Hematopoietic multipotent progenitor cell treated with erythropoietin and hydrocortisone succinate and interleukin-3 and kit ligand, for 8 days (in vitro differentiated cells): ENCODE measurements at places on chromosomes 16 and 17.
A peak's percentile ranks its signal among the peaks of the same experiment; 100 is the strongest.

DNA sequence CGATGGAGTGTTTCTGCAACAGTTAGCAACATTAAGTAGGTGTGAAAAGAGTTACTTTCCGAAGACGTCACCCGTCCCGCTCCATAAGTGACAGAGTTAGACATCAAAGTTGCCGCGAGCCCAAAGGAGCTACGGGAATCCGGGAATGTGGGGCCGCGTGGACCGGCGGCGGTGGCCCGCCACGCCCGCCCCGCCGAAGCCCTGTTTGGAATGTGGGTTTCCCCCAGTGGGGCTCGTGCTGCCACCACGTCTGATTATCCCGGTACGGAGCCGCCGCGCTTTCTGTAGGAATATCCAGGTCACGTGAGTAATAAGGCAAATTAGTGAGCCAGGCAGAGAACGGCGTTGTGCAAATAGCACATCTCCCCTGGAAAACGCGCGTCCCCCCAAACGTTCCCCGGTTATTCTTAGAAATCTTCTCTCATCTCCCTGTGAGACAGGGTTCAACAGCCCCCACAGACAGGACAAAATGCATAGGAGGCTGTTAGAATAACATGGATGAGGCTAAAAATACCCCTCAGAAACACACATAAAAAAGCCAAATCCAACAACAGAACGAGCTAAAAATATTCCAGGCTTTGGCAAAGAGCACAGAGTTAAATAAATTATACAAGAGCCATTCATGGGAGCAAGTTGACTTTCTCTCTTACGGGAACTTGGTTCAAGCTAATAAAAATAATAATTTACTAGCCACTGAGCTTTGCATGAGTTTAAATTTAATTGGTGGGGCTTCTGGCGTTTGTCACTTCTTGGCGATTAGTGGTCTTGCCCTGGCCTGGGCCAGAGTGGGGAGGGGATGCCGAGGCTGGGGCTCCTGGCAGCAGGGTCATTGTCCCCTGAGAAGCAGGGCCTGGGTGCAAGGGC is 8.6 kb downstream of the BAHCC1 start:
- no peak for DNase-seq

- DNase-seq = no peak
These were observed 21.5 kb downstream of the ABCA10 start for GRCh38 chr17:69207151-69207550.

DNA sequence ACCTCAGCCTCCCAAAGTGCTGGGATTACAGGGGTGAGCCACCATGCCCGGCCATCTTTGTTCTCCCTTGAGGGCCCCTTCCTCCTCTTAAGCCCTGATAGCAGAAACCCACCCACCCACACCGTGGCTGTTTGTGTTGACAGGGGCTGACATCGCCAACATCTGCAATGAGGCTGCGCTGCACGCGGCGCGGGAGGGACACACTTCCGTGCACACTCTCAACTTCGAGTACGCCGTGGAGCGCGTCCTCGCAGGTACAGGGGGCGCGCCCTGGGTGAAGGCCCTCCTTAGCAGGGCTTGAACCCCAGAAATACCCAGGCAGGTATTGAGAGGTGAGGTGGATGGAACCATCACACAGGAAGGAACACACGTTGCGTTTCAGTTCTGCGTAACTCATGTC is 12.6 kb upstream of the RPL13 start:
- DNase-seq = no peak

- DNase-seq = peak; percentile 58
These were observed 55.0 kb downstream of the STX8 start for GRCh38 chr17:9520649-9521048.

- no peak for DNase-seq
These were observed 13.7 kb downstream of the BRIP1 start for GRCh38 chr17:61849674-61850073.

- no peak for DNase-seq
These were observed 345.3 kb upstream of the TNRC6C start for GRCh38 chr17:77613218-77613617.

DNA sequence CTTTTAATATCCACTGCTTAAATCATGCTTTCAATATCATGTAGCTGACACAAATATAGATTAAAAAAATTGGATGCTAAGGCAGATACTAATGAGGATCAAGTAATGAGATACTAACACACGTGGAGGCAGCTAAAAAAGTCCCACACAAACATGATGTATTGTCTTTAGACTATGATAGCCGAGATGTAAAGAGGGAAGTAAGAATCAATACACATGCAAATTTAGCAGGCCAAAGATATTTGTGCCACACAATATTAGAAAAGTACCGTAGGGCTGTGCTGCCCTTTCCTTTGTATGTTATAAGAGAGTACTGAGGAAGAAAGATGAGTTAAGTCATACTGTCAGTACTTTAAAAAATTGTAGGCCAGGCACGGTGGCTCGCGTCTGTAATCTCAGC is 51.4 kb upstream of the STAC2 start:
- no peak for DNase-seq

- no peak for DNase-seq
These were observed 4.4 kb downstream of the KIAA0753 start for GRCh38 chr17:6636105-6636504.

- DNase-seq = no peak
These were observed 2.4 kb upstream of the MRM1 start for GRCh38 chr17:36598951-36599401.

DNA sequence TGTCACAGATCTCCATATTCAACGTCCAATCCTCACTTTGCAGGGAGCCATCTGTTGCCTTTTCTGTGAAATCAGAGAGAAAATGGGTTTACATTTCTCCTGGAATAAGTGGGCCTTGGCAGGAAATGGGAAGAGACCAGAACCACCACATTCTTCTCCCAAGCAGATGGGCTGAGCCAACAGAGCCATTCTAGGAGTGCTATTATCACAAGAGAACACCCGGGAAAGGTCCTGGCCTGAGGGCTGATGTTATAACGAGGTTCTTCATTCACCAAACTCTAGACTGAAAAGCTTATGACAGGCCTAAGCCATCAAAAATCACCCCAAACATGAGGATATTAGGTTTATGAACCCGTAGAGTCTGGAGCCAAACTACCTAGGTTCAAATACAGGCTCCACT is 64.7 kb downstream of the TOM1L2 start:
- DNase-seq = no peak

- DNase-seq = no peak
These were observed 1.3 kb upstream of the HELZ start for GRCh38 chr17:67246403-67246652.

DNA sequence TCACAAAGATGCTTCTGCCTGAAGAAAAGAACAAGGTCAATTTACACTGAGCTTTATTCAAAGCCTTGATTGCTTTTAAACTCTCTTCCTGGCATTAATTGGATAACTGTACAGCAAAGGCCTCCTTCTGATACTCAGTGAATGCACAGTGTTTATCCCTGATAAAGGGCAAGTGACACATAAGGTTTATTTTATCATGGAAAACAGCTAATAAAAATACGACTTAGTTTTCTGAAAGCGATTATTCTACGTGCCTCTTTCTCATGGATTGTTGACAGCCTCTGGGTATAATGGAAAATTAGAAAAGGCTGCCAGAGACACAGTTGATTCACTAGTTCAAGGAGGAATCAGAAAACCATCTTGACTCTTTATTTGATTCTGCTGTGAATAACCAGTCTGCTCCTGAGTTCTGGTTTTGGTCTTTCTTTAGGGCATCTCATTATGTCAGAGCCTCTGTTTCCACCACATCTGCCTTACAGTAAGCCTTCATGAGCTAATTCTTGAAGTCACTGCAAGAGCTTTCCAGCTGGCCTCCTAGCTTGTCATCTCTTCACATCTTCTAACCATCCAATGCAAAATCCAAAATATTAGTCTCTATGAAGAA is 212.9 kb downstream of the CNTNAP4 start:
- DNase-seq = no peak

GRCh38 chr16:59047114-59047513 is 313.0 kb upstream of the GOT2 start:
- DNase-seq = no peak

- DNase-seq = no peak
These were observed 412.3 kb upstream of the CDH11 start for GRCh38 chr16:65534121-65534528.

- peak; percentile 95 for DNase-seq
These were observed 1.3 kb downstream of the MAZ start for GRCh38 chr16:29807426-29808218.
